ENCODE measurements at places on chromosomes 4 and X.

DNA sequence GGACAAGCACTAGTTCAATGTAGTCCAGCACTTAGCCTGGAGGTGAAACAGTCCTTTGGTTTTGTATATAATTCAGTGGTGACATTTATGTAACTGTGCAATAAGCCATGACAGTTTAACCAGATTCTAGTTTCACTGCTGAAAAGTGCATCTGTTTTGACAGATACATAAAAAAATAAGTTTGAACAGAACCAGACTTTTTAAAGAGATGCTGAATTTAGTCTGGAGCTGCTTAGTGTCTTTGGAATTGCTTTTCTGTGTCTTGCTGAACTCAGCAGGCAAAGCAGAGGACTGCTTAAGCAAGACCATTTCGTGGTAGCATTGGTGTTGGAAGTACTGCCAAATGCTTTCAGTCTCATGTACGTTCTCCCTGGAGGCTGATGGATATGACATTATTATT lies 393.5 kb downstream of the MAPK10 start:
- DNase-seq = no peak

GRCh38 chrX:35726176-35726575 lies 72.0 kb upstream of the MAGEB16 start:
- no peak for DNase-seq

DNA sequence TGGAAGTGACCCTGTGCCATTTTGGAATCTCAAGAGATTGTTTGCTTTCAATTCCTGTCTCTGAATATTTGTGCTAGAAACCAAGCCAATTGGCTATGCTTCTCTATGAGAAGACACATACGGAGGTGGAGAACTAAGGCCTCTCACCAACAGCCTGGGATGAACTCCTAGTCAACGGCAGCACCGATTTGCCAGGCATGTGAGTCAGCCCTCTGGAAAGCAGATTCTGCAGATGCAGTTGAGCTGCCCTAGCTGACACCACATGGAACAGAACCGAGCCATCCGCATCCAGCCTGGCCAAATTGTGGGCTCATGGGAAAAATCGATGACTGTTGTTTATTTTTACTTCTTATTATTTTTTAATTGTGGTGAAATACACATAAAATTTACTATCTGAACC lies 58.2 kb upstream of the WDFY3 start:
- no peak for DNase-seq

DNA sequence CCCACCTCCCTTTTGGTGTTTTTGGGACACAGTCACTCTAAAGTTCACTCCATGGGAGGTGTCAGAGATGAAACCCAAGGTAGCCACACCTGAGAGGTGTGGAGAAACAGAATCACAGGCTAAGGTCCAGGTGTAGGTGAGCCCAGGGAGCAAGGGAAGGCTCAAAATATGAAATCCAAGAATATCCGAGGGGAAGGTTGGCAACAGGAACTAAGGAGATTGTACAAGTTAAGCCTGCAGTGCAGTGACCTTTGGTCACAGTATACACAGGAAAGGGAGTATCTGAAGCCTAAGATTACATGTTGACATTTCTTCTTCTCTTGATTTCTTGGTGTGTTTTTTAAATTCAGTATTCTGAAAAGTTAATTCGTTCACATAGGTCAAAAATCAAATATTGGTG lies 46.5 kb downstream of the PHF8 start:
- DNase-seq = no peak

DNA sequence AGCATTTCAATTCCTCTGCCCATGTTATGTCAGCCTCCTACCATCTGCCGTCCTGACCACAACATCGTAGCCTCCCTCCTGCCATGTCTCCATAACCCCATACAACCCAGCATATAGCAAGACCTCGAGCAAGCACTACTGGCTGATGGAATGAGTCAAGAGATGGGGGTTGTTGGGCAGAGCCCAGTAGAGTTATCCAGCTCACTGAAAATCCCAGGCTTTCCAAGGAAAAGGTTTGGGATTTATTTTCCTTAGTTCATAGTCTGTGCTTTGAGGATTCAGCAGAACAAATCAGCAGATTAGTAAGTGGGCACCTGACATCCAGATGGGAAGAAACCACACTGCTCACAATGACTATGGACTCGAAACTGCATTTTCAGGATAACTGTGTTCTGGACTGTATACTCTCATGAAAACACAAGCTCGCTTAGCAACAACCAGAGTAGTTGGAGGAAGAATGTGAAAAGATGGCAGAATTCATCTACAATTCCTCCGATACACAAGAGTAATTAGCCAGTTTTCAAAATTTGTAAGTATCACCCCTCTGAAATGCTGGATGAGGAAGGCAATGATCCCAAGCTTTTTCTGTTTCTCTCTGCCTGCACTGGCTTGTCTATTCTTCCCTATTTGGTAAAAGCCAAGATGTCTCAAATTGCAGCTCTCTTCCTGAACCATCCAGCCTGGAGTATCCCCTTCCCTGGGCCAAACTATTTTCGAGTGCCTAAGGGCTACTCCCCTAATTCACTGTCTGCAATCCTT lies 186.2 kb upstream of the TBL1X start:
- no peak for DNase-seq

- no peak for DNase-seq
Observed at GRCh38 chr4:110122201-110122600, 76.2 kb downstream of the ELOVL6 start.

GRCh38 chrX:43870758-43871419 lies 11.4 kb downstream of the MAOB start:
- no peak for DNase-seq

DNA sequence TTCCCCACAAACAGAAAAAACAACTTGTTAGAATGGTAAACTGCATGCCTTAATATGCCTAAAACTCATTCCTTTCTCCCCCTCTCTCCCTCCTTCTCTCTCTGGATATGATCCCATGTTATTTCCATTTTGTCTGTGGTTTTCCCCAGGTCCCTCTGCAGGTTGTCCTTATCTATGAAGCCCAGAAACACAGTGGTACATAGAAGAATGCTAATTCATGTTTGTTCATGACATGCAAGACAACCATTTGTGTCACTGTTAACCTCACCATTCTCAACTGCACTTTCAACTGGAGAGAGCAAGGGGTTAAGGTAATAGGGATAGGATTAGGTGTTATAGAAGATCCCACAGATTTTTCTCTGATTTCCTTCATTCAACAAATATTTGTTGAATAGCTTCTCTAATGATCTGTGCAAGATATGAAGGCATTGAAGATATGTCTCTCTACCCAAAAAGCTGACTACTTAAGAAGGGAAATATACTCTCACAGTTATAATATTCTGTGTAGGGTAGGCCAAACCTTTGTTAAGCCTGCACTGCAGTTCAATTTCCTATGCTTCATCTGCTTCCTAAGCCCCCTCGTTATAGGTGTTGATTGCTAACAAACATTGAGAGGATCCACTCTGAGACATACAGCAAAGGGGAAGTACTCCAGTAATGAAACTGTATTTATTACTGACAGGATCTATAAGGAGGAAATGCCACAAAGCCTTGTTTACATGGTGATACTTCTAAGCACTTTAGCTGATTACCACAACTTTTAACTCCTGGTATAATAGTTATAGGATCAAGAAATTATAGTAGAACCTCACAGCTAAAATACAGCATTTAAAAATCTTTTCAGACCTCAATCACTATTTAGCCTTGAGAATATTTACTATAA lies 96.1 kb downstream of the FRYL start:
- DNase-seq = no peak

DNA sequence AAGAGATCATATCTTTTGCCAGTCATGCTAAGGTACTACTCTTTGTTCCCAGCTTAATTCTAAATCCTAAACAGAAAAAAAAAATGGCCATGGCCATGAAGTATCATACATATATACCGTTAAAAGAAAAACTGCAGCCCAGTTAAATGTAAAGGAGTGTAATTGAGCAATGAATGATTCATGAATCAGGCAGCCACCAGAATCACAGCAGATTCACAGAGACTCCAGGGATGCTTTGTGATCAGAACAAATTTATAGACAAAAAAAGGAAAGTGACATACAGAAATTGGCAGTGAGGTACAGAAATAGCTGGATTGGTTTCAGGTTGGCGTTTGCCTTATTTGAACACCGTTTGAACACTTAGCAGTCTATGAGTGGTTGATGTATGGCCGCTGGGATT lies 42.1 kb upstream of the PDGFC start:
- no peak for DNase-seq

DNA sequence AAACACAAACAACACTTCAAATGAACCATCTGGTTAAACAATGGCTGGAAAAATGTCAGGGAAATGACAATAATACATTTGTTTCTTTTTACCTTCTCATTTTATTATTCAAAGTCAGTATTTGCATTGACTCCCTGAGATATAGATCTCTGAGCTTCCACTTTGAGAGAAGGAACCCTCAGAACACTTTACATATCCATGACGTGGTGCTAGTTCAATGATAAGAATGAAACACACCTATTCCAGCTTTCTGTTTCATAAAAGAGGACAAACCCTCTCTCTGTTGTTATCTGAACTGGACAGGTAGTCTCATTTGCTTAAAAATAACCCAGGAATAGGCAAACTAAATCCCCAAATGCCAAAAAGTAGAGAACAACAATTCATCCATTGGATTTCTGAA lies 65.3 kb upstream of the CCSER1 start:
- DNase-seq = no peak

- DNase-seq = no peak
Observed at GRCh38 chr4:47819178-47819577, 18.7 kb downstream of the CORIN start.

- DNase-seq = no peak
Observed at GRCh38 chr4:108917255-108917654, 154.4 kb upstream of the ETNPPL start.

- no peak for DNase-seq
Observed at GRCh38 chrX:140432346-140433175, 72.3 kb downstream of the SOX3 start.

- DNase-seq = no peak
Observed at GRCh38 chr4:103162176-103162575, 36.0 kb downstream of the CENPE start.

Measured in SHP77 treated with DMSO at 0.1 percent for 48 hours (cell line).